ENCODE measurements at places on chromosomes 4 and X. TPM values are rescaled to one million over a fixed set of nuclear protein-coding genes. Genes with fewer than 3 reads are reported as not detected.

The MBTPS2 gene
- polyA plus RNA-seq: 5.1 TPM

The GPC3 gene
- polyA plus RNA-seq: not detected

The CSN1S1 gene
- polyA plus RNA-seq: 1.5 TPM

The OTUD6A gene
- not detected for polyA plus RNA-seq

DNA sequence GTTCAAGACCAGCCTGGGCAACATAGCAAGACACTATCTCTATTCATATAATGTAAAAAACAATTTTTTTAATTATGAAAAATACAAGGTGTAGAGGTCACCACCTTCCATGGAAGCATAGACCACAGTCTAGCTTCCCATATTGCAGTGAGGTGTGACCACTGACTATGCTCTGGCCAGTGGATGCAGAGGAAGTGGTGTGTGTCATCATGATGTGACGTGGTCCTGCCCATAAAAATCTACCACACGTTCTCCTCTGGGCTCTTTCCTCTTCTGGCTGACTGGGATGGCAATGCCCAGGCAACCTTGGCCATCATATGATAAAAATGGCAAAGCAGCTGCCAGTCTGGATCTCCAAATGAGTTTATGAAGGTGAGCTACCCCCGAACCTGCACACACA is 65.7 kb downstream of the RBM47 start:
- no peak overlapping the region for H3K4me3 ChIP-seq
- H3K27me3 ChIP-seq: no peaks in the 10 kb centered on the region
- no peaks in the 10 kb centered on the region for H3K4me1 ChIP-seq
- H3K36me3 ChIP-seq: no peaks in the 10 kb centered on the region
- no peak overlapping the region for H3K27ac ChIP-seq

DNA sequence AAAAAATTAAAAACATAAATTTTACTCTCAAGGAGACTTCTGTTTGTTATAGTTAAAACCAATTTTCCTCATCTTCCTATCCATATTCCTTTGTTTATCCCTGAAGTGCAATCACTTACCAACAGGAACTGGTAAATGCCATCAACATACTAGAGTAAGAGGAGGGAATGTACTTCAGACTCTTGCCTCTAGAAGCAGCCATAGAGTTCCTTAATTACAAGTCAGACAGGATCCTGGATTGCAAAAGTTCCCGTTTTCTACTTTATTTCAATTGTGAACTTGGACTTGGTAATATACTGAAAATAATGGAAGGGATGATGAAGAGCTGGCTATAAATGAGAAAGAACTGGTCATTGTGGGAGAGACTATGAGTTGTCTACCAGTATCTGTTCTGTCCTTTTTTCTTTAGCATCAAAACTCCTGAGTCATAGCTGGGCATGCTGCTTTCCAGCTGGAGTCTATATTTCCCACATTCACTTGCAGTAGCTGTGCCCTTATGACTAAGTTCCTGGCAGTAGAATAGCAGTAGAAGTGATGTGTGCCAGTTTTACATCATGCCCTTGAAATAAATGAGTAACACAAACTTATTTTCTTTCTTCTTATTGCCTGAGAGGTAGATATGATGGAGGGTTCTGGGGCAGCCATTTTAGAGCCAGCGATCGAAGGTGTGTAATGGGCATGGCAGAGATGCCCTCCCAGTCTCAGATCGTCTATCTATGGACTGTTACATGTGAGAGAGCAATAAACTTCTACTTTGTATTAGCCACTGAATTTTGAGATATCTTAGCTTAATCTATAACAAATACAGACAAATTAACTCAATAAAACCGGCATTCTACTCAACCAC is 26.8 kb upstream of the SPARCL1 start:
- H3K27me3 ChIP-seq: no peaks in the 10 kb centered on the region
- no peaks in the 10 kb centered on the region for H3K36me3 ChIP-seq
- H3K27ac ChIP-seq: peak overlapping the region; percentile 10
- no peak for DNase-seq
- no peak overlapping the region for H3K4me3 ChIP-seq

DNA sequence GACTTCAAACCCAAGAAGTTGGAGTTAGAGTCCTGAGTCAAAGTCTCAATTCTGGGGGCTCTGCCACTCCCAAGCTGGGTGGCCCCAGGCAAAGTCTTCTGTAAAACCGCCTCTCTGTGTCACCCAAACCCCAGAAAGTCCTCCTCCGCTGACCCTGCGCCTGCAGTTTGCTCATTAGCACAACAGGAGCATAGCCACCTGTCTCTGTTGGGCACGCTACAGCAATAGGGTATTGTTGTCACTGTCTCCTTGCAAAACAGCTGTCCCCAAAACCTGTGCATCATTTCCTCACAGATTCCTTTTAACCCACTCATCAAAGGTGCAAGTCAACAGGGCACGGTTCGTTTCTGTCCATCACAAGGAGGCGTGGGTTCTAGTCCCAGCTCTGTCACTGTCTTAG is 8.0 kb upstream of the DGAT2L6 start:
- peaks cover 5% of the 10 kb centered on the region for H3K27me3 ChIP-seq
- H3K36me3 ChIP-seq: peaks cover 2% of the 10 kb centered on the region
- DNase-seq: no peak
- no peak overlapping the region for H3K27ac ChIP-seq

GRCh38 chr4:53520116-53520515 is 71.2 kb downstream of the LNX1 start:
- H3K27ac ChIP-seq: no peak overlapping the region
- DNase-seq: no peak
- H3K4me3 ChIP-seq: no peak overlapping the region
- H3K36me3 ChIP-seq: no peaks in the 10 kb centered on the region
- H3K4me1 ChIP-seq: no peaks in the 10 kb centered on the region
- peaks cover 3% of the 10 kb centered on the region for H3K27me3 ChIP-seq

GRCh38 chrX:68196939-68197791 is 236.1 kb downstream of the OPHN1 start:
- H3K27me3 ChIP-seq: peaks cover 10% of the 10 kb centered on the region
- no peaks in the 10 kb centered on the region for H3K4me1 ChIP-seq
- H3K27ac ChIP-seq: no peak overlapping the region
- peak; percentile 42 for DNase-seq

DNA sequence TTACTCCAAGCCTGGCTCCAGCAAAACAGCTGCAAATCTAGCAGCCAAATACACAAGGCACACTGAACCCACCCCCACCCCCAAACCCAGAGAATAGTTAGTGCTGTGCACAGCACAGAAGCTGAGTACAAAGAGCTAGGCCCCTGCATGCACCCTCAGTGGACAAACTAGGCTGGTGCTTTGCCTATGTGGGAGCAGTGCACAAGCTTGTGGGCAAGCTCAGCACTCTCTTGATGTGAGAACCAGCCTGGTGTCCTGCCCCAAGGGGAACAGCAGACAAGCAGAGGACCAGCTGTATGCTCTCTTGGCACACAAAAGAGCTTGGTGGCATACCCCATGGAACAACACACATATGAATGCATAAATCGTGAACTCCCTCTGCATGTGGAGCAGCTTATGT is 81.7 kb downstream of the FAAH2 start:
- no peak overlapping the region for H3K4me3 ChIP-seq
- no peaks in the 10 kb centered on the region for H3K4me1 ChIP-seq
- DNase-seq: no peak

DNA sequence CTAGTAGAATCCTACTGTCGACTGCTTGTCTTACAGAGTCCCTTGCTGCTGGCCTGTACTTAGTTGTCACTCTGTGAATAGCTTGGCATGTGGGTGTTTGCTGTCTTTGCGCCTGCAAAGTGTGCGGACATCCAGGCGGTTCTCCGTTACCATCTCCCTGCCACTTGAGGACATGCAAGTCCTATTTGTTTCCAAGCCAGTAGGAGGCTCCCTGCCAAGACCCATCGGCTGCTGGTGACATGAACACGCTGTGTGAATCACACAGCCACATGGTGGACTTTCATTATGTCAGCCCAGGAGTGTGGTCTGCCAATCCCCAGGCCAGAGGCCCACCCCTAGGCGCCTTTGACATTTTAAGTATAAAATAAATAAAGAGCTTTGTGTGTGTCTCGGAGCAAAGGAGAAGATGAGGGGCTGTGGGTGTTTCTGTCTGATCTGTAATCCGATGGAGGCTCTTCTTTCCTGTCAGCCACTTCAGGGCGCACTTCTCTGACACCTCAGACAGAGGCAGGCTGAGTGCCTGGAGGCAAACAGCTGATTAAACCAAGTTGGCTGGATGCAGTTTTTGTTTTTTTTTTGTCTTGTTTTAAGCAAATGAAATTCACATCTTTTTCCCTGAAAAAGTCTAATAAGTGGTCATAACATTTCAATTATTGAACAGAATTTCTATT is 51.5 kb downstream of the ALPK1 start:
- no peaks in the 10 kb centered on the region for H3K4me1 ChIP-seq
- no peak overlapping the region for H3K4me3 ChIP-seq
- no peaks in the 10 kb centered on the region for H3K36me3 ChIP-seq
- no peaks in the 10 kb centered on the region for H3K27me3 ChIP-seq

DNA sequence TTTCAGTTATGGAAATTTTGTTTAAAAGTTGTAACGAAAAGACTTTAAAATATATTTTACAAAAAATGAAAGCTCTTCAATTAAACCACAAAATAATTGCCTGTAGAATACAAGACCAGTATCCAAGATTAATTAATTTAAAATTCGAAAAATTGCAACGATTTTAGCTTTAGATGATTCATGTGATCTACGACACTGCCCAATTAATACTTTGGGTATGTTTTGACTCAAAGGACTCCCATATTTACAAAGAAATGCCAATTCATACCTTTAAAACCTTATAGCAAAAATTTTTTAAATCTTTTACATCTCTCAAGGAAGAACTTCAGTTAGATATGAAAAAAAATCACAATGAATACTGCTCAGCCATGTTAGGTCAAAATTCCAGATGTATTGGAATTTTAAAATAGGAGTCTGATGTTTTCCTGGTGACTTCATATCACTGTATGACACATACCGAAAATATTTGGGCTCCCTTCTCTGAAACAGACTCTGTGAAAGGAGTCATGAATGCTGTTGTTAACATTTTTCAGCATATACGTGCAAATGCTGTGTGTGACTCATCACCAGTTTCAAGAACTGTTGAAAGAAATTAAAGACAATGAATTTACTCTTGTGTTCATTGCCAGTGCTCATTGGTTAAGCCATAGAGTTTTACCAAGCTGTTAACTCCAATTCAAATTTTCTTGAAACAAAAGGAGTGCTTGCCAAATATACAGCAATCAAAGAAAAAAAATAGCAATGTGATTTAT is 13.8 kb upstream of the SMS start:
- H3K4me3 ChIP-seq: no peak overlapping the region
- no peaks in the 10 kb centered on the region for H3K36me3 ChIP-seq
- H3K4me1 ChIP-seq: peaks cover 5% of the 10 kb centered on the region
- DNase-seq: no peak
- no peak overlapping the region for H3K27ac ChIP-seq

- no peak overlapping the region for H3K27ac ChIP-seq
- no peak overlapping the region for H3K4me3 ChIP-seq
- DNase-seq: no peak
- H3K36me3 ChIP-seq: no peaks in the 10 kb centered on the region
- peaks cover 2% of the 10 kb centered on the region for H3K27me3 ChIP-seq
- peaks cover 12% of the 10 kb centered on the region for H3K4me1 ChIP-seq
Observed at GRCh38 chrX:155615938-155616337, 3.2 kb upstream of the TMLHE start.

- H3K36me3 ChIP-seq: peaks cover 2% of the 10 kb centered on the region
- peaks cover 35% of the 10 kb centered on the region for H3K27me3 ChIP-seq
- peaks cover 42% of the 10 kb centered on the region for H3K4me1 ChIP-seq
Observed at GRCh38 chr4:174217273-174218126, 66.0 kb downstream of the FBXO8 start.

DNA sequence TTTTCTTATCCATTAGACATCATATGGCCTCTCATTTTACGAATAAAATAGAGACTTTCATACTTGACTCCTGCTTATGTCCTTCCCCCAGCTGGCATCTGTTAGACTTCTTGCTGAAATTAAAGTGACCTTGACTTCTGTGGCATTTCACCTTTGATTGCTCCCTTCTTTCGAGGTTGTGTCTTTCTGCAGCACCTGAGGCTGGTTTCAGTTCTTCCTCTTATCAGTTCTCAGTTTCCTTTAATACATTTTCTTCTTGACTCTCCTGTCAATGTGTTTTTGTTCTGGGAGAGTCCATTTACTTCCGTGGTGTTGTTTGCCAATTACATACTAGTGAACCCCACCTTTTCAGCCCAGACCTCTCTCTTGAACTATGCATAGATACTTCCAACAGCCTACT is 81.6 kb downstream of the RBPJ start:
- no peak for DNase-seq
- no peaks in the 10 kb centered on the region for H3K27me3 ChIP-seq
- peaks cover 7% of the 10 kb centered on the region for H3K4me1 ChIP-seq
- peaks cover 24% of the 10 kb centered on the region for H3K36me3 ChIP-seq
- H3K4me3 ChIP-seq: no peak overlapping the region
